HS-27A (cell line): ENCODE measurements at places on chromosomes 5 and 9.

DNA sequence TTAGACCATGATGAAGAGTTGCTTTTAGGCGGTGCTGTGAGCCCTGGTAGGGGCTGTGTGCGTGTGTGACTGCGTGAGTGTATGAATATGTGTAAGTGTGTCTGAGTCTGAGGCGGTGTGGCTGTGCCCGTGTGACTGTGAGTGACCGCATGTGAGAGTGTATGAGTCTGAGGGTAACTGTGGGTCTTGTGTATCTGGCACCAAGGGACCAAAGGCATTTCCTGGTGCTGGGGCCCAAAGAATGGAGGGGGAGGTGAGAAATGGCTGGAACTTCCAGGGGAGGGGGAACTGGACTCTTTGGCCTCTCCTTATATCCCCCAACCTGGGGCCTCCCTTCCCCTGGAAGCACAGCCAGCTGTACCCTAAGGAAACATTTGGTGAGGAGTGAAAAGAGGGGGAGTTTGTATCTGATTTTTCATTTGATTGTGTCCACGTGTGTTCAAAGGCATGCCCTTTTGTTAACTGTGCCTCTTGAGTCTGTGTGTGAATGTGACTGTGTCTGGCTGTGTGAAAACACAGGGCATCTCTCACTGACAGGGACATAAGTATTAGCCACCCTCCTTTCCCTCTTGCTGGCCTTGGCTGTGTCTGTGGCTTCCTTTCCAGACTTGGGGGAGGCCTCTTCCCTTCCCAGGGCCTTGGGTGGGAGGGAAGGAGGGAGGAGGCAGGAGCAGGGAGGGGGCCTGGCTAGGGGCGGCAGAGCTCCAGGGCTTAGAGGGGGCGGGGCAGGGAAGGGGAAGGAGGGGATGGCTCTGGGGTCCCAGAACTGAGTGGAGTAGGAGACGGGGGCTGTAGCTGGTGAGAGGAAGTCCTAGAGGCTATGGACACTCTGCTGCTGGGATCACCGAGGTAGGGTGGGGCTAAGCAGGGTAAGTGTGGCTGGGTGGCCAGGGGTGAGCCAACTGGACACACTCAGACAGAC is 1.4 kb downstream of the IL11RA start:
- no peak for DNase-seq

- DNase-seq = no peak
These were observed 30.5 kb downstream of the USP20 start for GRCh38 chr9:129865668-129866320.

DNA sequence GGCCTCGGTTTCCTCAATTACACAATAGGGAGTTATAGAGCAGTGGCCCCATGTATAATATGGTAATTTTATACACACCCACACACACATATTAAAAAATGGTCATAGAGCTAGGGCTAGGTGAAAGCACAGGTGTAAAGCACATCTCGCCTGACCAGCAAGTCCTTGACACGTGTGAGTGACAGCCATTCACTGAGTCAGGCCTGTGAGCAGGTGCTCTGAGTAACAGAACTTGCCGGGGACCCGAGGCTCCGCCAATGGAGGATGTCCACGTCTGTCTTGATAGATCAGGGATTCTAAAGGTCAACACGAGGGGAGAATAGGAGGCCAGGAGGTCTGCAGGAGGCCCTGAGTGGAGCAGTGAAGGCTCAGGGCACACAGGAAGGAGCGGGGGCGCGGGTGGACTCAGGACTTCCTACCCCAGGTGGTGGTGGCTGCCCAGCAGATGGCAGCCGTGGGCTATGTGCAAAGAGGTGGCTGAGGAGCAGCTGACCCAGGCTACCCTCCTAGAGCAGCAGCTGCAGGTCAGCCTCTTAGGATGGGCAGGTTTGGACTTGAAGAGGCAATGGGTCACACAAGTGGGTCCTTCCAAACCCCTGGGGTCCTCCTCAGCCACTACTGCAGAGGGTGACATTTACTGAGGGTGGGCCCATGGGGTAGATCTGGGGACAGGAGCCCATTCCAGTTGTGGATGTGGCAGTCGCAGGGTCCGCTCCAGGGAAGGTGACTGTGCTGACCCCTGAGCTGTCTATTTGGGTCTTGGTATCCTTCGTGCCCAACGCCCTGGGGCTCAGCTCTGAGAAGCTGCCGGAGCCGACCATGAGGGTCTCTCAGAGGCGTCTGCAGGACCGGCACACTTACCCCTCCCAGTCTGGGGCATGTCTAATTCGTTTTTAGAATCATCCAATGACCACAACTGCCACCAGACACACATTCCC is 45.9 kb downstream of the PRRT1B start:
- peak; percentile 17 for DNase-seq

DNA sequence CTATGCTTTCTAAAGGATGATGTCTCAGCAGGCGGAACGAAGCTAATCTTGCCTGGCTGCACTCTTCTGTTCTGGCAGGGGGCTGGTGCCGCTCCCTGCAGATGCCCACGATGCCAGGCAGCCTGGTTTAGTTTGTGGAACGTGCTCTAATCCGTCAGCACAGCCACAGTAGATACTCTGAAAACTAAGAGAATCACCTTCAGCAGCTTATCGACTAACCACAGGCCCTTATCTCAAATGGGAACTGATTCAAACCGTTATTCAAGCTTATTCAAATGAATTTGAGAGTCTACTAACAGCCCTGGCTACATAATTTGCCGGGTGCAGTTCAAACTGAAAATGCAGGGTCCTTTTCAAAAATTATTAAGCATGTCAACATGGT is 246.6 kb upstream of the ANKRD55 start:
- no peak for DNase-seq
